ENCODE measurements at places on chromosomes 6 and 20. TPM values are rescaled to one million over a fixed set of nuclear protein-coding genes. Genes with fewer than 3 reads are reported as not detected.

- no peak for DNase-seq
These were observed 178.4 kb upstream of the EYA4 start for GRCh38 chr6:133062696-133063306.

DNA sequence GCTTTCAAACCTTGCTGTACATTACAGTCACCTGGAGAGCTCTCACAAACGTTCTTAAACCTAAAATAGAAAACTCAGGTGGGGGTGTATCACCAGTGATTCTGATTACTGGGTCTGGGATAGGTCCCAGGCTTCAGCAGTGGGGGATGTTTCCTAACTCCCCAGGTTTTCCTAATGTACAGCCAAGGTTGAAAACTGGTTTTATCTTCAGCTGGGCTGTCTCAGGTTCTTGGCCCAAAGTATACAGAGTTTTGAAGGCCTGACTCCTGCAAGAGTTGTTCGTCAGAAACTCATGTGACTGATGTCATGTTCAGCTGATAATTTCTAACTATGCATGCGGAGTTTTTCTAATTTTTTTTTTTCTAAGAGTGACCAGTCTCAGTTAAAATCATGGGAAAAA lies 9.8 kb downstream of the SYCP2L start:
- DNase-seq, result no peak

GRCh38 chr6:89221971-89222711 lies 5.0 kb upstream of the GABRR1 start:
- DNase-seq, result no peak

DNA sequence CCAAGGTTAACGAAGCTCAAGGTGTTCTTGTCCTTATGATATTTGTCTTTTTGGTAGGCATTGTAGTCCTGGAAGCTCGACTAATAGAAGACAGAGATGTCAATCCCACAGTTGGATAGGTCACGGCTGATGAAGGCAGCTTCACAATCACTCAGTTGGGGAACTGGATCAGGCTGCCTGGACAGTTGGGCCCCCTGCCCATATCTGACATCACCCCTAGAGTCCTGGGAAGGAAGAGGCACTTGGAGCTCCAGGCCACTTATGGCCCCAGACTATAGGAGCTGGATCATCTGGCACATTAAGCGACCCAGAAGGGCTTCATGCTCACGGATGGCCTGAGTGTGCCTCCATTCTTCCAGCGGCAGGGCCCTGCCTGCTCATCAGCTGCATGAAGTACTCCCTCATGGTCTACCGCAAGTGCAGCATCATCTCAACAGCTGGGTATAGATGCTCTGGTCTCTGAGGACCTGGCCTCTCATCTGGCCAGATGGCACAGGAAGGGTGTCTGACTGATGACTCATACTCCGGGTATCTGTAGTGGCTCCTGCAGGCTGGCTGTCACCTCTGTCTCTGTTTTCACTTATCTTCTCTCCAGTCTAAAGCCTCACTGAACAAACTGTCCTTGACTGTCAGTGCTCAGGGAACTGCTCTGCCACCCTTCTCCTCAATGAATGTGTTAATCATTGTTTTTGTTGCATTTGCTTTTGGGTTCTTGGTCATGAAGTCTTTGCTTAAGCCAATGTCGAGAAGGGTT lies 29.2 kb upstream of the SSR1 start:
- no peak for DNase-seq

- DNase-seq, result no peak
These were observed 404.6 kb downstream of the BTBD9 start for GRCh38 chr6:38234934-38235682.

GRCh38 chr6:144248476-144249301 lies 36.4 kb upstream of the UTRN start:
- no peak for DNase-seq

PRPH2 gene
- 1.4 TPM for total RNA-seq

HLA-C gene
- total RNA-seq, result 425 TPM

ZSCAN12 gene
- total RNA-seq, result 3.5 TPM

Measured in mesenteric fat pad (tissue), 1 donor.